H4 (cell line): ENCODE measurements at places on chromosomes 7 and 10.
A peak's percentile ranks its signal among the peaks of the same experiment; 100 is the strongest.

DNA sequence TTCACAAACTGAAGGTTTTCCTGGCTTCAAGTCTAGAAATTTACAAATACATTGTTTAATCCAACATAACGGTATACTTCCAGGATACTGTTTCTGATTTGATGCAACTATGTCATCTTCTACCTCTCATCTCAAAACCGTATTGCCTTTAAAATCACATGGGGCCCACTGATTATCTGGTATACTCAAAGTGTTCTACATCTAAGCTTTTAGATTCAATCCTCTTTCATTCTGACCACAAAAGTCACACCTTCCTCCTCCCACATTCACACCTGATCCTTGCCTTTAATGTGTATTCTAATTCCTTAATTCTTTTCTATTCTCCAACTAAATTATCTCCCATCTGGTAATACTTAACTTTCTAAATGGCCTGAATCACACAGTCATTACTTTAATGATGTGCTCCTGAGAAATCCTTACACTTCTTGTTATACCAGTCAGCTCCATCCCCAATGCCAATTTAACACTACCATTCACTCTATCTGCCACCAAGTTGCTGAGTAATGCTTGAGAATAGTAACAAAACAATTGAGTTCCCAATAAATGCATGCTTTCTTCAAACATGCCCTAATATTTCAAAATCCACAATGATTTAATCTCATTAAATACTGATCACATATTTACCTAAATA is 13.0 kb downstream of the ATAD1 start:
- peak; percentile 0 for DNase-seq

DNA sequence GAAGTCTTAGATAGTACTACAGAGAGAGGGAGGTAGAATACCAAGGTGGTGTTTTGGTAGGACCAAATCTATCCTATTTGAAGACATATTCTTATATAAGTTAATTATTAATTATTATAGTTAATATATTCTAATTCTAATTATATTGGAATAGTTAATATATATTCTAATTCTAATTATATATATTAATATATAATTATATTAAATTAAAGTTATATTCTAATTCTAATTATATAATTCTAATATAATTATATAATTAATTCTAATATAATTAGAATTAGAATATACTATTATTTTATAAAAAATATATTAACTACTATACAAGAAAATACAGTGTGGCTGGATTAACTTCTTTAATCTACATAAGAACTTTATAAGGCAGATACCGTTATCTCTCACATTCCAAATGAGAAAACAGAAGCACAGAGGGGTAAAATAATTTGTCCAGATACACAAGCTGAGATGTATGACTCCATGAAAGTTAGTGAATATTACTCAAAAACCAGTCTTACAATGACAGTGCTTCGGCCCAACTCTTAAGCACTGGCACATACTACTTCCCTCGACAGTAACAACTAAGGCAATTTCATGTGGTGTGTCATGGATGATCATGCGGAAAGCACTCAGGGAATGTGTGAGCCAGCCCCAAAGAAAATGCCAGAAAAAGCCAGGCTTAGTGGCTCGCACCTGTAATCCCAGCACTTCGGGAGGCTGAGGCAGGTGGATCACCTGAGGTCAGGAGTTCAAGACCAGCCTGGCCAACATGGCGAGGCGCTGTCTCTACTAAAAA is 42.6 kb downstream of the TYW1B start:
- no peak for DNase-seq

DNA sequence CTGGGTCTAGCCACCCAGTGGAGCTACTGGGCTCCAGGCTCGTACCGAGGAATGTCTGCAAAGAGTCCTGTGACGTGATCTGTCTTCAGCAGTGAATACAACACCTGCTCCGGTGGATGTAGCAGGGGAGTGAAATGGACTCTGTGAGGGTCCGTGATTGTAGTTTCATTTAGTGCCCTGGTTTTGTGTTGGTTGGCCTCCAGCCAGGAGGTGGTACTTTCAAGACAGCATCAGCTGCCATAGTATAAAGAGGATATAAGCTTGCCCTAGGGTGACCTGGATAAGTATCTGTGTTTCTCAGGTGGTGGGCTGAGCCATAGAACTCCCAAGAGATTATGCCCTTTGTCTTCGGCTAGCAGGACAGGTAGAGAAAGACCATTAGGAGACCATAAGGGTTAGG is 24.6 kb upstream of the WNT2 start:
- no peak for DNase-seq

- DNase-seq = no peak
Measured at GRCh38 chr7:132966754-132967469, 115.0 kb downstream of the CHCHD3 start.

GRCh38 chr10:77909021-77909748 is 17.4 kb downstream of the DLG5 start:
- no peak for DNase-seq

DNA sequence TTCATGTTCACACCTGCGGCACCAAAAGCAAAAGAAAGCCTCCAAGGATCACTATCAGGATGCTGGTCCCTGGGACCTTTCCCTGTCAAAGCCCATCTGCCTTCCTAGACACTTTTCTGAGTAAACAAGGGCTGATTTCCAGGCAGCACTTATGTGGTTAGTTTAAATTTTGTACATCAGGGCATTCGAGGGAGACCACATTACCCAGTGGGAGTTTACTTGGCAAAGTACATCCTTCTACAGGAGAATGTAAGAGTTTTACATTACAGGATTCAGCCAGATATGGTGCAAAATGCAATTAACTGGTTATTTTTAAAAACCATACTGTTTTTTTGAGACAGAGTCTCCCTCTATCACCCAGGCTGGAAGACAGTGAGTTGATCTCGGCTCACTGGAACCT is 132.1 kb downstream of the CSTF2T start:
- DNase-seq = peak; percentile 5

DNA sequence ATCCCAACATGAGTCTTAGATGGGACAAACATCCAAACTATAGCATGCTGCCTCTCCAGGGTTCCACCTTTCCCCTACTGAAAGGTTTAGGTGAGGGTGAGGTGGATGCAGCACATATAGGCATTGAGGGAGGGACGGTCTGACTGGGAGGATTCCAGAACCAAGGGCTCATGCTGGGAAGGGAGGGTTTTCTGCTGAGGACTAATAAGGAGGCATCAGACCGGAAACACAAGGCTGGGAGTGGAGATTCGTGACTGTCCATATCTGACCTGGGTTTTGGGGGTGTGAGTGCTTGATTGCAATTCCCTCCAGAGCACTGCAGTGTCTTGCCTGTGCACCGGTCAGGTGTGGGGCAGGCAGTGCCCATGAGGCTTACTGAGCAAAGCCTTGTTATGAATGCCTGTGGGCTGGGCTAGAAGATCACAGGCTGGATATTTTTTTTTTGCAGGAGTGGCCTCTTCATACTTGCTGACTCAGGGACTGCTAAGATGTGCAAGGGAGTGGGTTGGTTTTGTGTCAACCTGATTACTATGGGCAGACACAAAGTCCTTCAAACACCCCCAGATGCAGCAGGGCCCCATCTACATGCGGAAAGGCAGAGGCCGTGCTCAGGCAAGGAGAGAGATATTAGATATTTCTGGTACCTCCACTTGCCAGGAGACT is 26.7 kb downstream of the DMBT1 start:
- no peak for DNase-seq

- DNase-seq = no peak
Measured at GRCh38 chr7:28488061-28488791, 75.9 kb downstream of the CREB5 start.

GRCh38 chr7:96973986-96974385 is 31.4 kb upstream of the DLX6 start:
- no peak for DNase-seq

- DNase-seq = no peak
Measured at GRCh38 chr7:50352282-50352681, 47.8 kb downstream of the IKZF1 start.

DNA sequence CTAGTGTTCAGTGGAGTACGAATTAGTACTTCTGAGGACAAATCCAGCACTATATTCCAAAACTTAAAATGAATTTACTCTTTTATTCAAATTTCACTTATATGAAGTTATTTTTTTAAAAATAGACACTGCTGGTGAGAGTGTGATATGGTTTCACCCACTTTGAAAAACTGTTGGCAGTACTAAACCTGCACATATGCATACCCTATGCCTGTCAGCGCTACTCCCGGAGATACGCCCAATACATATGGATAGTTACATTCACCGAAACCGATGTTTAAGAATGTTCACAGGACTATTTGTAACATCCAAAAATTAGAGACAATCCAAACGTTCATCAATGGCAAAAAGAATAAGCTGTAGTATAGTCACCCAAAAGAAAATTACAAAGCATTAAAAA is 69.6 kb downstream of the UBE2H start:
- no peak for DNase-seq

- DNase-seq = no peak
Measured at GRCh38 chr7:155857141-155857540, 44.9 kb upstream of the SHH start.

DNA sequence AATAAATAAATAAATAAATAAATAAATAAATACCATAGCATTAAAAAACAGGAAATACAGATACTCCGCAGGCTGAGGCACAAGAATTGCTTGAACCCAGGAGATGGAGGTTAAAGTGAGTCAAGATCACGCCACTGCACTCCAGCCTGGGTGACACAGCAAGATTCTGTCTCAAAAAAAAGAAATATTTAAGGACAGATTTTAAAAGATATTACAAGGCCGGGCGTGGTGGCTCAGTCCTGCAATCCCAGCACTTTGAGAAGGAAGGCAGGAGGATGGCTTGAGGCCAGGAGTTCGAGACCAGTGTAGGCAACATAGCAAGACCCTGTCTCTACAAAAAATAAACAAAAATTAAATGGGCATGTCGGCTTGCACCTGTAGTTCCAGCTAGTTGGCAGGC is 17.5 kb upstream of the SNX8 start:
- no peak for DNase-seq

DNA sequence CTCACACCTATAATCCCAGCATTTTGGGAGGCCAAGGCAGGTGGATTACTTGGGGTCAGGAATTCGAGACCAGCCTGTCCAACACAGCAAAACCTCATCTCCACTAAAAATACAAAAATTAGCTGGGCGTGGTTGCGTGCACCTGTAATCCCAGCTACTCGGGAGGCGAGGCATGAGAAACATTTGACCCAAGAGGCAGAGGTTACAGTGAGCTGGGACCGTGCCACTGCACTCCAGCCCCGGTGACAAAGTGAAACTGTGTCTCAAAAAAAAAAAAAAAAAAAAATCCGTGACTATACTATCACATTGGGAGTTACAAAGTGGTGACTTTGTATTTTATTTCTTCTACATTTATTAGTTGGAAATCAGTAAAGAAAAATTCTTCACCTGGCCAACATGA is 101.2 kb downstream of the EPC1 start:
- no peak for DNase-seq

GRCh38 chr10:76583711-76584161 is 1053.9 kb downstream of the KCNMA1 start:
- DNase-seq = peak; percentile 66

DNA sequence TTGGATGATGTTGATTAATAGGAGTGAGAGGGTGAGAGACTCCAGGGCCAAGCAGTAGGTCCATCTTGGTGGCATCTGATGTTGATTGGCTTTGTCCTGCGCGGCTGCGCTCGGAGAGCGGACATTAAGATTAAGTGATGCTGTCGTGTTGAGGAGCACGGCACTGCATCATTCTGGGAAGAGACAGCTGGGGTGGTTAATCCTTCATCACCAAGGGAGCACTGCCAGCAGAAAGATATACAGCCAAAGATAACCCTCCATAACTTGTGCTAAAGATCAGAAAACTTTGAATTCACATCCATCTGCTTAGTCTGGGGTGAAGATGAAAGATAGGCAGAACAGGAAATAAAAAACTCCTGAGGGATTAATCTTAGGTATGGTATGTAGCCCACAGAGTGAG is 208.3 kb downstream of the LRMDA start:
- DNase-seq = no peak

GRCh38 chr7:157547102-157547501 is 210.3 kb downstream of the DNAJB6 start:
- DNase-seq = no peak

GRCh38 chr10:58913717-58914116 is 262.7 kb upstream of the PHYHIPL start:
- DNase-seq = no peak

DNA sequence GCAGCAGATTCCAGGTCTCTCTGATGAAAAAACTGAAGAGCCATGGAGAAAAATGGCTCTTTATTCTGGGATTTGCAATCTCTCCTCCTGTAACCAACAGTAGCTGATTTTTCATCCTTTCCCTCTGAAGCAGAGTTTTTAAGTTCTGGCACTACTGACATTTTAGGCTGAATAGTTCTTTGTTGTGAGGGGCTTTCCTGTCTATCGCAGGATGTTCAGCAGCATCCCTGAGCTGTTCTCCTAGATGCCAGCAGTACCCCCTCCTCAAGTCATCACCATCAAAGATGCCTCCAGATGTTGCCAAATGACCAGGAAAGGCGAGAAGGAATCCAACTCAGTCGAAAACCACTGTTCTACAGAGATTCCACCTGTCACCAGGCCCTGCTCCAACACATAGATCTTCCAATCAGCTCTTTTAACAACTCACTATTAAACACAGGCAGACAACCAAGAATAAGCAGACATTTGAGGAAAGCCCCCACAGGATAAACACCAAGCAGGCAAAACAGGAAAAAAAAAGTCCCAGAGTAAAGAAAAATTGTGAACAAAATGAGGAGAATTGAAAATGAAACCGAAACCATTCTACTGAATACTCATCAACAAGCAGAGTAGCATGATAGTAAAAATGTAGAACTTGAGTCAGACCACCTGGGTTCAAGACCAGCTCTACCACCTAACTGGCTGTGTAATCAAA is 124.8 kb downstream of the MPP7 start:
- DNase-seq = no peak

DNA sequence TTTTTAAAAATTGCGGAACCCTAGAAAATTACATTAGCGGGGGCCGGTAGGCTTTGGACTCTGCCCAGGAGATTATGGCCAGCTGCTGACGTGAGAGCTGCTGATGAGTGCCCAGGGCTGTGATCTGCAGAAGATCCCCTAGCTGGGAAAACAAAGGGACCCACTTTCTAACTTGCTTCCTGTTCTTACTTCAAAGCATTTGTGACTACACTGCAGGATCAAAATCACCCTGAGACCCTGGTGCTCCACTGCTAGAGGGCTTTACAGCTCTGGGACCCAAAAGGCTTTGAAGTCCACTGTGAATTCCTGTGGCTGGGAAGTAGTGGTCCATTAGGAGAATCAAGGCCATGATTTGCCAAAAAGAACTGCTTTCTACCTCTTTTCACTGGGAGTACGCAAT is 499.4 kb upstream of the AKR1E2 start:
- DNase-seq = no peak

DNA sequence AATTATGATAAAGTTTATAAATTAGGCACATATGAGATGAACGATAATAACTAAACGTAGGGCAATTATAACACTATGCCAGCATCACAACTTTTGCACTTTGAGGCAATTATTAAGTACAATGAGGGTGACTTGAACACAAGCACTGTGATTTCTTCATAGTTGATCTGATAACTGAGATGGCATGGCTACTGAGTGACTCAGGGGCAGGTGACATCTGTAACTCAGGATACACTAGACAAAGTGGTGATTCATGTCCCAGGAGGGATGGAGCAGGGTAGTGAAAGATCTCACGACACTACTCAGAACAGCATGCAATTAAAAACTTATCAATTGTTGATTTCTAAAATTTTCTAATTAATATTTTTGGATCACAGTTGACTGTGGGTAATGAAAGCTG is 98.3 kb upstream of the ARHGAP21 start:
- DNase-seq = peak; percentile 15
